Hair follicular keratinocyte (primary cell): ENCODE measurements at places on chromosomes 5 and 9. TPM values are rescaled to one million over a fixed set of nuclear protein-coding genes. Genes with fewer than 3 reads are reported as not detected.

The WNT8A gene
- total RNA-seq: not detected in 2 replicates

The ATP6V1G1 gene
- 135 and 149 TPM in 2 replicates for total RNA-seq

The IL31RA gene
- 5.4 and 16.1 TPM in 2 replicates for total RNA-seq

The ZNF782 gene
- 2.4 and 4.1 TPM in 2 replicates for total RNA-seq

The SMIM23 gene
- not detected in 2 replicates for total RNA-seq

The BAAT gene
- not detected in 2 replicates for total RNA-seq

The ELAVL2 gene
- 3.0 and 10.9 TPM in 2 replicates for total RNA-seq

The SLC1A1 gene
- 0.04 and 0.55 TPM in 2 replicates for total RNA-seq

The SLC36A2 gene
- total RNA-seq: not detected in 2 replicates

The GRIN1 gene
- total RNA-seq: 0.04 and 0.23 TPM in 2 replicates

The TMEM171 gene
- total RNA-seq: 1.6 and 4.2 TPM in 2 replicates

The MARCOL gene
- not detected in 2 replicates for total RNA-seq

The ZNF608 gene
- total RNA-seq: 0.95 and 3.5 TPM in 2 replicates

The CD274 gene
- total RNA-seq: 10.7 and 12.0 TPM in 2 replicates

The MINAR2 gene
- not detected in 2 replicates for total RNA-seq

The SAXO1 gene
- total RNA-seq: not detected in 2 replicates

The RNF183 gene
- total RNA-seq: not detected in 2 replicates

The GMCL2 gene
- total RNA-seq: not detected in 2 replicates

The CAVIN4 gene
- under 0.01 and 0.08 TPM in 2 replicates for total RNA-seq

The NR2F1-AS1 gene
- 0.11 TPM in 1 of 2 replicates, not detected in the other for total RNA-seq

The FAM170A gene
- total RNA-seq: not detected in 2 replicates

The IFNA5 gene
- total RNA-seq: not detected in 2 replicates

The ADGRD2 gene
- 0.11 TPM in 1 of 2 replicates, not detected in the other for total RNA-seq

The PHAX gene
- total RNA-seq: 28.2 and 45.0 TPM in 2 replicates

The PCDHA4 gene
- total RNA-seq: not detected in 2 replicates

The CFAP157 gene
- total RNA-seq: not detected in 2 replicates

The GNA14 gene
- total RNA-seq: not detected in 2 replicates

The PLPPR1 gene
- not detected in 2 replicates for total RNA-seq

The HMCN2 gene
- not detected in 2 replicates for total RNA-seq

The FOXD4L6 gene
- 0.27 TPM in 1 of 2 replicates, not detected in the other for total RNA-seq

The PRPF4 gene
- 26.9 and 38.5 TPM in 2 replicates for total RNA-seq

The CTNND2 gene
- total RNA-seq: under 0.01 TPM in 1 of 2 replicates, not detected in the other

The ADGRV1 gene
- 0.39 TPM in 1 of 2 replicates, not detected in the other for total RNA-seq

The FAM151B gene
- total RNA-seq: 0.19 and 1.2 TPM in 2 replicates

The CATSPER3 gene
- total RNA-seq: not detected in 2 replicates

The OR1J2 gene
- total RNA-seq: not detected in 2 replicates

The IFNB1 gene
- not detected in 2 replicates for total RNA-seq

The MAMDC4 gene
- 2.6 and 3.1 TPM in 2 replicates for total RNA-seq

The KDM4C gene
- 7.4 and 15.7 TPM in 2 replicates for total RNA-seq
